ENCODE measurements at places on chromosomes 12 and 14.
A peak's percentile ranks its signal among the peaks of the same experiment; 100 is the strongest.

DNA sequence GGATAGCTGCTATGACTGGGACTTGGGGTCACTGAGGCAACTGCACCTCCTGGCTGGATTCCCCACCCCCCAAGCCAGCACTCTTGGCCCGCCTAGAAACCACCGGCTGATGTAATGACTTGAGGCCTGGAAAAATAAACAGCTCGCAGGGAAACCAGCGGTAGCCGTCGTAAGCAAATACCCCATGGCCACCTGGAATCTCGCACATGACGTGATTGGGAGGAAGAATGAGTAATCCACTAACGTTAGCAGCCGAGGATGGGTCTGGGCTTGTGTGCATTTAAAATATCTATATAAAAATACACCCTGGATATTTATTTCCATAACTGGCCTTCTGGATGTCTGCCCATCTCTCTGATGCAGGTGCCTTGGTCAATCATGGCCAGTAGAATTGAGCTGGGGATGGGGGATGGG is 120.1 kb downstream of the SMOC1 start:
- peak; percentile 99 for DNase-seq

- no peak for DNase-seq
These were observed 15.1 kb upstream of the MARK3 start for GRCh38 chr14:103370087-103370486.

GRCh38 chr14:100155756-100156616 is 3.5 kb downstream of the DEGS2 start:
- no peak for DNase-seq

DNA sequence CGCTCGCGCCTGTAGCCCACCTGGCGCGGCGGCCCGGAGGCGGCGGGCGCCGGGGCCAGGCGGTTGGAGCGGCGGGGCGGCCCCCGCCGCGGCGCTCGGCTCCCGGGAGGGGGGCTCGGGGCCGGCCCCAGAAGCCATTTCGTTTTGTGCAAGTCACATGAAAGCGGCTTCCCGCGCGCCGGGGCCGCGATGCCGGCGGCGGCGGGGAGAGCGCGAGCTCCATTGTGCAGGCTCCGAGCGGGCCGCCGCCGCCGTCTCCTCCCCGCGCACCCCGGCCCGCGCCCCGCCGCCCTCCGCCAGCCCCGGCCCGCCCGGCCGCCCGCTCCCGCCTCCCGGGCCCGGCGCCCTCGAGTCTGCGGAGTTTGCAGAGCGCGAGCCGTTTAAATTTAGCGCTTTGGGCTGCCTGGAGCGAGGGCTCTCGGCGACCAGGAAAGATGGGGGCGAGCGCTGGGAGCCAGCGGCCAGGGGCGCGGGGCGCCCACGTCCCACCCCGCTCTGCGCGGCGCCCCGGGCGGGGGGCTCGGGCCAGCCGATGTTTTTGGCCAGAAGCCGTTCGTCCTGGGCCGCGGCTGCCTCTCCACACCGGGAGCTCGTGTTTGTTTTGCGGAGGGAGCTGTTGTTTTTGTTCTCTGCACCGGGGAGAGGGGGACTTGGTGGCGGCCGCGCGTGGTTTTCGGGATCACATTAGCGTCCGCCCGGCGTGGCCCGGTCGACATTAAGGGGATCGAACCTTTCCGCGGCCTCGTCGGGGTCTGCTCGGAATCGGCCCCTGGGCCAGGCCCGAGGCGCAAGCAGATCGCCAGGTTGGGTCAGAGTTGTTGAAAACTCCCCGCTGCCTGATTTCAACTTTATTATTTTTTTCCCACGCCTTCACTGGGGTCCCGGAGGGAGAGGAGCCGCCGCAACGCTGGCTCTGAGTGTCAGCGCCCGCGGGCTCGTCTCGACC is 982 bp downstream of the BCL7A start:
- no peak for DNase-seq

DNA sequence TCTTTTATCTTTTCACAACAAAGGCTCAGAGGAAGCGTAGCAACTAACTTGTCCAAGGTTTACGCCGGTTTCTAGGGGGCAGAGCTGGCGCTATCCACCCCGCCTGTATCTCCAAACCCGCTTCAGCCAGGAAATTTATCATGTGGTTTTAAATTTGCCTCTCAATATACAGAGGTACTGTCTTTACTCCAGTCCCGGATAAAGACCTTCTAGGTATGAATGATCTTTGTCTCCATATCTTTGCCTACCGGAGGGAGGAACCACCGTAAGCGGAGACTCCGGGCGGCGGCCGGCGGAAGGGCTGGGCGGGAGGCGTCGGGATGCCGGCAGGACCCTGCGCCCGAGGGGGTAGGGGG is 693 bp upstream of the RIMKLB start:
- no peak for DNase-seq

DNA sequence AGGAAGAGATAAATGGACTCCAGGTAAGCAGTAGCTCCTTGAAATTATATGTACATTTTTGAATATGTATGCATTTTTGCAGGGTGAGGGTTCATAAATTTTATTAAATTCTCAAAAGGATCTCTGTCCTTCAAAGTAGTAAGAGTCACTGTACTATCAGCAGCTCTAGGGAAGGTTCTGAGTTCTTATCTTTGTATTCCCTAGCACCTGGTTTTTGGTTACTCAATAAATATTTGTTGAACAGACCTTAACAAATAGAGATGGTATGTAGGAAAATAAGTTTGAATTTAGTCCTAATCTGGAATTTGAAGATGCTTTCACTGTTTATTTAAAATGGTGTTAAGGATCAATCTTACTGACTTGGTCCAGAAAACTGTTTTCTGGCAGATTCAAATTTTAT is 18.3 kb downstream of the LEMD3 start:
- DNase-seq: no peak

DNA sequence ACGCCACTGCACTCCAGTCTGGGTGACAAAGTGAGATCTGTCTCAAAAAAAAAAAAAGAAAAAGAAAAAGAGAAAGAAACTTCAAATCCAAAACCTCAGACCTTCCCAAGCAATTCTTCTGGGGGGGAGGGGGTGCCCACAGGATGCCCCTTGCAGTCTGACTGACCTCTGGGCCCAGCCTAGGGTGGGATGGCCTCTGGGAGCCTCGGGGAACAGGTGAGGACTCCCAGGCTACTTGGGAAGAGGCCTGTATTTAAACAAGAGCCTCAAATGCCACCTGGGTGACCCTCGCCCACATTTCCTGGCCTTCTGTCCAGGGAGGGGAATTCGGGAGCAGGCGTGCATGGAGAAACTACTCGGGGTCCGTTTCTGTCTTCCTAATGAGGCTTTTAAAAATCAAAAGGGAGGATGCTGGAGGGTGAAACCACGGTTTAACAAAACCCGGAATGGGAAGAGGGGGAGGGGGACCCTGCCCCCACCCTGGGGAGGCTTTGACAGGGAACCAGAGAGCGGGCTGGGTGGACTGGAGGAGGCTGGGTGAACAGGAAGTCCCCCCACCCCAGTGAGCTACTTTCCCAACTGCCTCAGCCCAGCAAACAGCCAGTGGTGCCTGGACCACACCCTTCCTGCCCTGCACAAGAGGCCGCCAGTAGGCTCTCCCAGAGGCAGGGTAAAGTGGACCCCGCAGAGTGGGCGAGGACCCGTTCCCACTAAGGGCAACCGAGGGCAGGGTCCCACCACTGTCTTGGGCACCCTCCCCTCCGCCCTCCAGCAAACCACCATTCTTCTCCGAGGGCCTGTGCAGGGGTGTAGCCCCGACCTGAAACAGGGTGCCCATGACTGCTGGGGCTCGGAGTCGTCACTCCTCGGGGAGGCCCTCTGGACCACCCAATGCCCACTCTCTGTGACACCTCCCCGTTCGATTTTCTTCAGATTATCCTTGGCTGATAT is 1.5 kb upstream of the FBRSL1 start:
- DNase-seq: no peak

DNA sequence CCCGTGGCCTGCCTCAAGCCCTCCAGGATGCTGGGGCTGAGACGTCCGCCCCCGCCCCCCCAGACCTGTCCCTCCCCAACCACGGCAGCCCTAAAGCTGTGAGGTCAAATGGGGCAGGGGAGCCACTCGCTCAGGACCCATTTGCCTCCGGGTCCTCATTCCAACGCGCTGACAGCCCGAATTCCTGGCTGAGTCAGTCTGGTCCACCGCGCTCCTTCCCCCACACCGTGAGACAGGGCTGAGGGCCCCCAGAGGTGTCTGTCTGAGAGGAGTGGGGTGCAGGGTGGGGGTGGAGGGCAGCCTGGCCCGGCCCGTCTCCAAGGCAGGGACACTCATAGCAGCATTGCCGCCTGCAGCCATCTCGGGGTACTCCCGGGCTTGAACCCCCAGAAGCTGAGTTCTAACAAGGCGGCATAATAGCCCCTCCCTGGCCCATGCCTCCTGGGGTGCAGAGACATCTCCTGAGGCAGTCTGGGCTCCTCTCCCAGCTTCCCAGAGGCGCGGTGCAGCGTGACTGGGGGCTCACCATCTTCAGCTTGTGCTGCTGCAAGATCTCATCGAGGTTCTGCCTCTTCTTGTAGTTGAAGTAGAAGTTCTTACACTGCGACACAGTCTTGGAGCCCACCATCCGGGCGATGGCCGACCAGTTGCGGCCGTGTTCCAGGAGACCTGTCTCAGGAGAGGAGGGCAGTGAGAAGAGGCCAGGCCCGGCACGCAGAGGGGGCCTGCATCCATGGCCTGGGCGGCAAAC is 90.5 kb downstream of the RFLNA start:
- DNase-seq: no peak

GRCh38 chr14:77011245-77011644 is 17.3 kb downstream of the IRF2BPL start:
- DNase-seq: no peak

Measured in SHP77 treated with DMSO at 0.1 percent for 48 hours (cell line).